ENCODE measurements at places on chromosomes 12 and 14.

- no peak for DNase-seq
Observed at GRCh38 chr14:102086709-102086971, 204 bp downstream of the HSP90AA1 start.

GRCh38 chr14:29953501-29953900, 25.9 kb upstream of the PRKD1 start:
- no peak for DNase-seq

- no peak for DNase-seq
Observed at GRCh38 chr12:57576613-57577160, 14.3 kb upstream of the PIP4K2C start.

DNA sequence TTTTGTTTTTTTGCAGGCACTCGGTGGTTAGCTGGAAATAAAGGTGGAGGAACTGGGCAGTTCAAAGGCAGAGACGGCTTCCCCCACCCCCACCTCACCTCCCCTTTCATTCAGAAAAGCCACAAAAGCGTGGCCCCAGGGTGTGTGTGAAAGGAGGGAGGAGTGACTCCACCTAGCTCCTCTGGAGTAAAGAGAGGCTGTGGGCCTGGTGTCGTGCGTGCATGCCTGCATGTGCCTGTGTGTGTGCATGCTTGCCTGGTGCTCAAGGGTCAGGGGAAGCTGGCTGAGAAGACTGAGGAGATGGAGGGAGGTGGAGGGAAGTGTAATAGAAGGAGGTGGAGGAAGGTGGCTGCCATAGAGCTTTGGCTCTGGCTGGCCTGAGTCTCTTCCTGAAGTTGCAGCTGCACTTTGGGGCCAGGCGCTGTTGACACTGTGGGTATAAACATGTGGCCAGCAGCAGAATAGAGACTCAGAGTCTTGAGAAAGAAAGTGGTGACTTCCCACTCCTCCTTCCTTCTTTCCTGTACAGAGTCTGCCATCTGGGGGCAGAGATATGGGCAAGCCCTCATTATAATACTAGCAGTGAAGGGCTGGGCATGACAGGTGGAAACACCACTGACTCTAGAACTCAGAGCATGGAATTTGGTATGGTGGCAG, 36.9 kb upstream of the SINHCAF start:
- DNase-seq, result peak; percentile 6

DNA sequence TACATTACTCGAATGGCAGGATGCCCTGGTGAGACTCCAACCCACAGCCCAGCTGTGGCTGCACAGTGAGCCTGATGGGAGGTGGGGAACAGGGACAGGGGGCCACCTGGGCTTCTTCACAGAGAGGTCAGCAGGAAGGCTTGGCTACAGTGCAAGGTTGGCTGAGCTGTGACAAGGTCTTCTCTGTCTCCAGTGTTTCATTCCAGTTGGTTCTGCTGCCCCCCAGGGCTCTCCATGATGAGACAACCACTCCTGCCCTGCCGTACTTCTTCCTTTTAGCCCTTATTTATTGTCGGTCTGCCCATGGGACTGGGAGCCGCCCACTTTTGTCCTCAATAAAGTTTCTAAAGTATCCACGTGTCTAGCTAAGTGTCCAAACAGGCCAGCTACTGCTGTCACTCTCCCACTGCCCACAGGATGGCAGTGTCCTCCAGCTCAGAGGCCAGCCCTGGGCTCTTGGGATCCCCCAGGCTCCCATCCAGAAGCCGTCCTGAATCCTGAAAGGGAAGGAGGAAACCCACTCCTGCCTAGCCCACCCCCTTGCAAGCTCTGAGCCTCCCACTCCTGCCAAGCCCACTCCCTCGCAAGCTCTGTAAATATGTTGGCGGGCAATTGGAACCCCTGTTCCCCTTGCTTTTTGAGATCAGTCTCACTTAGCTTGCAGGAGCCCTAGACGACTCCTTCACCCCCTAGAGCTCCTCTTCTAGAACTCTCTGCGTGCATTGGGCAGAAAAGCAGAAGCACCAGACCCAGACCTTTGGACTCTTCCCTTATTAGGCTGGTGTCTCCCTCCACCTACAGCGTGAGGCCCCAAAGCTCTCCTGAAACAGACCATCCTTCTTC, 5.4 kb downstream of the C1QL4 start:
- DNase-seq, result no peak

- no peak for DNase-seq
Observed at GRCh38 chr14:21543521-21543960, 17.4 kb upstream of the SALL2 start.

DNA sequence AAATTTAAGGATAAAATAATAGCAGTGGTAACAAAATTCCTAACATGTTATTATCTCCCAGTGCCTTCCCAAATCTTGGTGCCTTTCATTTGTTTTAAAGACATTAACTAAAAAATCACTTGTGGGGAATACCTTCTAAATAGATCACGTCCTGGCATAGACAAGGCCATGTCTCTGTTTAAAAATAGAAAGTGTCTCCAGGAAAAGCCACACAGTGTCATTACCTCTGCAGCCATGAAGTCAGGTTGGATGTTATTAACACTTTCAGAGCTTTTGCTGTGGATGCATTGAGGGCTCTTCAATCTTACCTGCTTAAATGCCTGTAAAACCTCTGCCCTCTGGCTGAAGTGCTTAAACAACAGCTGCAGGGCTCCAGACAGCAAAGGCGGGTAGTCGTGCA, 211.1 kb downstream of the ITPR2 start:
- no peak for DNase-seq

- no peak for DNase-seq
Observed at GRCh38 chr12:76220980-76221379, 127.2 kb downstream of the BBS10 start.
